ENCODE measurements at places on chromosomes 16 and 17. TPM values are rescaled to one million over a fixed set of nuclear protein-coding genes. Genes with fewer than 3 reads are reported as not detected.

Gene CARD14
- 3.9 TPM for total RNA-seq

DNA sequence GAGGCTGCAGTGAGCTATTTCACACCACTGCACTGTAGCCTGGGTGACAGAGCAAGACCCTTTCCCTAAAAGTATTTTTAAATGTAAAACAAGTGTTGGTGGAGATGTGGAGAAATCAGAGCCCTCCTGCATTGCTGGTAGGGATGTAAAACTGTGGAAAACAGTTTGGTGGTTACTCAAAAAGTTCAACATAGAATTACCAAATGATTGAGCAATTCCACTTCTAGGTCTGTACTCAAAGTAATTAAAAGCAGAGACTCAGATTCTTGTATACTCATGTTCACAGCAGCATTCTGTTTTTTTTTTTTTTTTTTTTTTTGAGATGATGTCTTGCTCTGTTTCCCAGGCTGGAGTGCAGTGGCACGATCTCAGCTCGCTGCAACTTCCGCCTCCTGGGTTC, 141.8 kb downstream of the PITPNC1 start:
- no peak for DNase-seq

DNA sequence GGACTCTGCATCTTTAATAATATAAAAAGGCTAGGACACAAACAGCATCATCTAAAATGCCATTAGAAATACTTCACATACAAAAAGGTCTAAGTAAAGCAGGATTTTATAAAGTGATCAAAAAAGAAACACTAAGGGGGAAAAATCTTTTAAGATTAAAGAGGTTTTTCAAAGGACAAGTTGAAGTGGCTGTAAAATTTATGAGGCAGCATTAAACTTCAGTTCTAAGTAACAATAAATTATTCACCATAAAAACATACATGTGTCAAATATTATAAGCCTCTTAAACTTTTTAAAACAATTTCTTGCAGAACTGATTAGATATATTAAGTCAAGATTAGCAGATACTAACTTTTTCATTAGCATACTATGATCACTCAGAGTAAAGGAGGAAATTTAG, 20.8 kb downstream of the CEP112 start:
- no peak for DNase-seq

GRCh38 chr16:11205754-11206581, 50.0 kb downstream of the SOCS1 start:
- DNase-seq, result no peak

Gene KRT35
- total RNA-seq, result not detected

Data from umbilical cord (tissue), 2 donors.